ENCODE measurements at places on chromosomes 3 and 15.

GRCh38 chr3:47432673-47433072 is 43.1 kb downstream of the SCAP start:
- DNase-seq: no peak

DNA sequence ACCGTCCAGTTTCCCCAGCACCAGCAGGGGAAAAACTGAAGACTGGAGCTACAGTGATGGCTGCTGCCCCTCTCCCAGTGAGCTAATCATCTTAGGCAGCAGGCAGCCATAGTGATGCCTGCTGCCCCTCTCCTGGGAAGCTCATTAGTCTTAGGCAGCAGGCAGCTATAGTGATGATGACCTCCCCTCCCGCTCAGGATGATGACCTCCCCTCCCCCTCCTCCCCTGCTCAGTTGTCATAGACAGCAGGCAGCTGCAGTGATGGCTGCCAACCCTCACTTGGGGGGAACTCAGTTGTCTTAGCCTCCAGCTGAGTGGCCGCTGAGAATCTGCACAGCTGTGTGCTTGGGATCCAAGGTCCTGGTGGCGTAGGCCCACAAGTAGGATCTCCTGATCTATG is 80.9 kb upstream of the MANF start:
- no peak for DNase-seq

- DNase-seq: peak; percentile 52
Observed at GRCh38 chr3:98982351-98982750, 80.9 kb upstream of the DCBLD2 start.

DNA sequence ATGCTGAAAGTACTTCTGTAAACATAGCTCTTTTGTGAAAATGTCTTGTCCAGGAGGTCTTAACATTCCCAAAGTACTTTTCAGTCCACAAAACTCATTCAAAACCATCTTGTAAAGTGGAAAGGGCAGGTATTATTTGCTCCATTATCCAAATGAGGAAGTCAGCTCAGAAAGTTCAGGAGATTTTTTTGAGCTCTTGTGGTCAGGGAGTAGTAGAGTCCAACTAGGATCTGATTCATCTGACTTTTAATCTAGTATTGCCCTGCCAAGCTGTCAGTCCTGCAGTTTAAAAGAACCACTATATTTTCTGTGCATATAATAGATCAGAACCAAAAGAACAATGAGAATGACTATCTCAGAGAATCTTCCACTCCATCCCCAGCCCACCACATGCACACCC is 83.5 kb downstream of the FOXB1 start:
- DNase-seq: no peak

GRCh38 chr3:149382518-149382917 is 5.1 kb upstream of the TM4SF1 start:
- no peak for DNase-seq

DNA sequence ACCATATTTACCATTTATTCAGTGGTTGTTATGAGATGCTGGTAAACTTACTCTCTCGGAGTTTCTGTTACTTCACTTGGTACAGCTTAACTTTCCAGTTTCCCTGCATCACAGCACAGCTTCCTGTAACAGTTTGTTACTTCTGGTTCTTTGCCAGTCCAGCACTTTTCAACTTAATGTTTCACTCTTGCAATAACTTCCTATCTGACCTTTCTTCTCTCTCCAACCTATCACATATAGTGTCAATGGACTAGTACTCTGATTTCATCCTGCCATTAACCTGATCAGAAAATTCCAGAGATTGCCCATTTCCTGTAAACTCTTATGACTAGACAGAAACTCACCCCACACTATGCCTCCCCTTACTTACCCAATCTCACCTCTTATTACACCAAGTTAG is 3.9 kb upstream of the ATP11B start:
- no peak for DNase-seq

DNA sequence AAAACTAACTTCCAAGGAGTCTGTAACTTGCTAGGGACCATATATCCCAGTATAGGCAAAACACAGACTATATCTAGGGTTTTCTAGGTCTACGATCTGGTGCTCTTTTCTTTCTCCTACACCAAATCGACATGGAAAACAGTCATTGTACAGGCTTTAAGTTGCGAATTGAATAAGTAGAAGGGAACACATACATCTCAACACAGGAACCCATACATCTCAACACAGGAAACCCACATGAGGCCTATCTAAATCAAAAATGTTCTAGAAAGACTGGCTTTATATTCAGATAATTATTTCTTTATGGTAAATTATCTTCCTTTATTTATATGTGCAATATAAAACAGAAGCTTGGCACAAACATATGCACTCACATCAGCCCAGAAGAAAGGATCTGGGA is 126.6 kb downstream of the ADAM10 start:
- DNase-seq: no peak

GRCh38 chr3:53795789-53796560 is 50.2 kb downstream of the CHDH start:
- no peak for DNase-seq

DNA sequence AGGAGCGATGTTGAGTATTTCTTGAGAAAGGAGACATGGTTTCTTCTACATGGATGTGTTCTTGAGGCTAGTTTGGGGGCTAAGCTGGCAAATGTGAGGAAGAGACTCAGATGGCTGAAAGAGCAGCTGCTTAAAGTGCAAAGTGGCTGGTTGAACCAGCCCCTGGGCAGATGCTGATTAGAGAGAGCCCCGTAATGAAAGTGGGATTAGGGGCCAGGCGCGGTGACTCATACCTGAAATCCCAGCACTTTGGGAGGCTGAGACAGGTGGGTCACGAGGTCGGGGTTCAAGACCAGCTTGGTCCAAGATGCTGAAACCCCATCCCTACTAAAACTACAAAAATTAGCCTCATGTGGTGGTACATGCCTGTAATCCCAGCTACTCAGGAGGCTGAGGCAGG is 75.0 kb upstream of the GCNT3 start:
- DNase-seq: no peak

DNA sequence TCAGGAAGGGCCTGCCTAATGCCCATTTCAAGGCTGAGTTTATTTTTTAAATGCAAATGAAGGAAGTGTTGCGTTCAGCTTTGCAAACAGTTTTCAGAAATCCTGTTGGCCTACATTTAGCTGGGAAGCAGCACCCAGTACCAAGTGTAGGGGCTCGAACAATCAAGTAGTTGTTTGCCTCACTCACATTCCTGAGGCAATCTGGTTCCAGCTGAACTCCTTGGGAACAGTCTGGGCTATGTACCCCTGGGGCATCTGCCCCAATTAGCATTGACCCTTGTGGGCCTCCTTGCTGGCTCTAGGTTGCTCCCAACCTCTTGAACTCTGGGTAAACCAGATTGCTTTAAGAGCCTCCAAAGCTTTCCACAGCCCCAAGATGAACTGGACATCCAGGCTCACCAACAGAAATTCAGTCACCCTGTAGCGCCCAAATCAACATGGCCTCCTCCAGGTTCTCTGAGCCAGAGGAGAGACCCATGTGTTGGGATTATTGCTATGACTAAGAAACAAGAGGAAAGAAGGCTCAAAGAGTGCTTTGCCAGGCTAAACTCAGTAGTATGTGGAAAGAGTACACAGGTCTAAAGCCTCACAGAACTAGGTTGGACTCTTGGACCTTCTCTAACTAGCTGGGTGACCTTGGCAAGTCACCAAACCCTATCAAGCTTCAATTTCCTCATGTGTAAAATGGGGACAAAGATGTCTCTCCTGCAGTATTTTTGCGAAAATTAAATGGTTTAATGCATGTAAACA is 532.7 kb downstream of the SOX2 start:
- no peak for DNase-seq

- no peak for DNase-seq
Observed at GRCh38 chr3:2244137-2244536, 145.5 kb downstream of the CNTN4 start.

DNA sequence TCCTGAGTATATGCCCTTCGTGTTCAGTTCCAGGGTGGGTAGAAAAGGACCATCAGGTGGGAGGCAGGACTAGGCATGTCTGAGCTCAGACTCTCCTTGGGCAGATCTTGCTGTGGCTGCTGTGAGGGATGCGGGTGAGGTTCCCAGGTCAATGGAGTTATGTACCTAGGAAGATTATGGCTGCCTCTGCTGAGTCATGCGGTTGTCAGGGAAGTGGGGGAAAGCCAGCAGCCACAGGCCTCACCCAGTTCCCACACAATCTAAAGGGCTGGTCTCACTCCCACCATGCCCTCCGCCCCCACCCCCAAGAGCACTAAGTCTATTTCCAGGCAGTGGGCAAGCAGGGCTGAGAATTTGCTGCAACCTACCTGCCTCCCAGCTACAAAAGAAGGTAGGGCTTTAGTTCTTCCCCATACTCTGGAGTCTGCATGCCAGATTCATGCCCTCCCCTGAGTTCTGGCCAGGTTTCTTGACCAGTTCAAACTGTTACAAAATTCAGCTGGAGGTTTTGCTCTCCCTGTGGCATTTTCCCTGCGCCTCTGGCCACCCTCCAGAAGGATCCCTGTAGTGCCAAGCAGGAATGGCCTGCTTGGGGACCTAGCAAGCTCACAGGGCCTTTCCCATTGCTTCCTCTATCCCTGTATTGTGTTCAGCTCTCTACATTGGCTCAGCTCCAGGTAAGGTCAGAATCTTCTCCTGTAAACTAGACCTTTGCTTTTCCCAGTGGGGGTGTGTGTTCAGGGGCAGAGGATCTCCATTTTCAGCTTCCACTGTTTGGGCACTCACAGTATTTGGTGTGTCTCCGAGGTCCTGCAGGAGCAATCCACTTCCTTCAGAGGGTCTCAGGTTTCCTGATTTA is 12.7 kb upstream of the TMCO5A start:
- DNase-seq: no peak

DNA sequence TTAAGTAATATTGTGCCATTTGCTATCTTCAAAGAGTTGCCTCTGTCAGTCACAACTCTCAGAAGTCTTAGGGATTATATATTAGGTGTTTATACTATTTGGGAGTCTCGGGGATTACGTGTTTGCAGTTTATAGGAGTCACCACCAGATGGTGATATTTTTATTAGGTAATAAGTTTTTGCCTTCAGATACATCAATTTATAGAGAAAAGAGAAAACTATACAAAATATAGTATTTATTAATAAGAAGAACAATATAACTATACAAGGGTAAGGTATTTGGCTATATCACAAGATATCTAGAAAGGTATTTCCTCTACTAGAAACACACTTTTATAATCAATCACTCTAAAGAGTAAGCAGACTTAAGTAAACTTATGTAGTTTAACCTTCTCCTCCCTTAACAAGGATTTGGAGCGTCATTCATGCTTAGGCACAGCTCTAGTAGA is 10.7 kb upstream of the DHX36 start:
- no peak for DNase-seq

DNA sequence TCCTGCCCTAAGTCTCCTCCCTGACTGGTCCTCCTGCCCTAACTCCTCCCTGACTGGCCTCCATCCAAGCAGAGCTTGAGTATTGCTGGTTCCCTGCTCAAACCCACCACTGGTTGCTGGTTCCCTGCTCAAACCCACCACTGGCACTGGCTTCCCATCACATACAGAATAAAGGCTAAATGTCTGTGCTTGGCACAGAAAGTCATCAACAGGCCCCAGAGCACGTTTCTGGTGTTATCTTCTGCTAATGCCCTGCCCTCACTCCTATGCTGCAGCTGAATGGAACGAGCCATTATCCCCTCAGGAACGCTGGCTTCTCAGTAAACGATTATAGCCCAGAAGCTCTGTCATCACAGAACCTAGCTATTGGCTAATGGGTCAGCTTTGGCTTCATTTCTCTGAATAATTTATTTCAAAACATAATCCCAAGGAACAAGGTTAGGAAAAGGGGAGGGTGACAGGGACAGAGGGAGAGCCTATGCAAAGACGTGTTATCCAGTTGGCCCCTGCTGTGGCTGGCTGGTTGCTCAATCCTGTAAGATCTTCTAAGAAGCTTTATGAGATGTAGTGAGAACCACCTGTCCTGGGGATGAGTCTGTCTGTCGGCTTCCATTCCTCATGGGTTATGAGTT is 6.3 kb upstream of the MUC20 start:
- DNase-seq: no peak
